Ascending aorta (tissue), 2 donors: ENCODE measurements at places on chromosomes 12 and 14. TPM values are rescaled to one million over a fixed set of nuclear protein-coding genes. Genes with fewer than 3 reads are reported as not detected.

GRCh38 chr12:96196781-96197180 is 2.6 kb downstream of the ELK3 start:
- peak overlapping the region; percentile 95 for H3K4me3 ChIP-seq
- no peaks in the 10 kb centered on the region for H3K27me3 ChIP-seq
- no peak for DNase-seq
- H3K4me1 ChIP-seq, result peaks cover 22% of the 10 kb centered on the region

- H3K4me1 ChIP-seq, result peaks cover 11% of the 10 kb centered on the region
- H3K27me3 ChIP-seq, result no peaks in the 10 kb centered on the region
- H3K27ac ChIP-seq, result no peak overlapping the region
- DNase-seq, result no peak
- no peak overlapping the region for H3K4me3 ChIP-seq
Measured at GRCh38 chr12:95100264-95101190, 27.1 kb upstream of the NR2C1 start.

GRCh38 chr14:31194661-31195060 is 12.9 kb downstream of the HECTD1 start:
- no peak overlapping the region for H3K27ac ChIP-seq
- peaks cover 3% of the 10 kb centered on the region for H3K4me1 ChIP-seq
- no peak overlapping the region for H3K4me3 ChIP-seq

DNA sequence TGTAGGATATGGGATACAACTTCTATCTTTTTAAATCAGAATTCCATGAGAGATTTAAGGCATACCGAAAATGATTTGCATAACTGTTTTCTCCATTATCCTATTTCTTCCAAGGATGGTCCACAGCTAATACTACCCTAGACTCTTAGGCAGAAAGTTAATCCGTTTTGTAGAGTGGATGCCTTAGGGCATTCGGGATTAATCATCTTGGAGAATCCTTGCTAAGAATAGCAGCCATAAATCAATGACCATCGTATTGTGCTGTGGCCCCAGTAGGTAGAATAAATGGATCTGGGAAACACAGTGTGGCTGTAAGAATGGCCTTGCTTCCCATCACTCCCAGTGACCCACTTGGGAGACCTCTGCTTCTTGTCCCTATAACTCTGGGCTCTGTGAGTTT is 99.6 kb downstream of the SSPN start:
- no peaks in the 10 kb centered on the region for H3K4me1 ChIP-seq
- no peak overlapping the region for H3K4me3 ChIP-seq
- H3K27ac ChIP-seq, result no peak overlapping the region
- H3K36me3 ChIP-seq, result no peaks in the 10 kb centered on the region
- DNase-seq, result no peak

- H3K27ac ChIP-seq, result no peak overlapping the region
- no peaks in the 10 kb centered on the region for H3K36me3 ChIP-seq
- H3K4me3 ChIP-seq, result no peak overlapping the region
- peaks cover under 1% of the 10 kb centered on the region for H3K4me1 ChIP-seq
- no peaks in the 10 kb centered on the region for H3K27me3 ChIP-seq
- no peak for DNase-seq
Measured at GRCh38 chr12:46959502-46959901, 119.9 kb upstream of the PCED1B start.

GRCh38 chr14:85453401-85454225 is 76.3 kb upstream of the FLRT2 start:
- H3K4me1 ChIP-seq, result no peaks in the 10 kb centered on the region
- no peak overlapping the region for H3K4me3 ChIP-seq
- H3K27me3 ChIP-seq, result no peaks in the 10 kb centered on the region
- DNase-seq, result no peak

DNA sequence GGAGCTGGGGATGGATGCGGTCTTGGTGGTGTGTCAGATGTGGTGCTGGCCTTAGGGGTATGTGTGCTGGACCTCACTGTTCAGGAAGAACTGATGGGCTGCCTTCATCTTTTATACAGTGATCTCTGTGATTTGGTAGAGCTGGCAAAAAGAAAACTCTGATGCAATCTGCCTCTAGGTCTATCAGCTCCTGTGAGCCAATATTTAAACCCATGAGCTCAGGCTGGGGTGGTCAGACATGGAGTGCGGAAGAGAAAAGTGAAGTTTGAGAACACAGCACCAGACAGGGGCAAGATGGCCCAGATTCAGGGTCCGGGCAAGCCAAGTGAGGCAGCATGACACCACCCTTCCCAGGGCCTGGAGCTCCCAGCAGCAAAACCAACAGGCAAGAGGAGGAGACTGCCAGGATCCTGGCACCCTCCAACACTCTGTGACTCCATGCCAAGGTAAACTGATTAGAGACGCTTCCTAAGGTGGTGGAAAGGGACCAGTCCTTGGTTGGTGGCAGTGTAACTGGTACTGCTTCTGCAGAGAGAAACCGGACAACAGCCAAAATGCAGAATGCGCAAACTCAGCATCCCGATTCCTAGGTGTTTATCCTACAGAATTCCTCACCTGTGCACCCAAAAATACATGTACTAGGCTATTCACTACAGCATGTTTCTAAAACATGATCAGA is 82.3 kb downstream of the CHGA start:
- H3K36me3 ChIP-seq, result no peaks in the 10 kb centered on the region
- H3K4me1 ChIP-seq, result peaks cover 41% of the 10 kb centered on the region
- no peaks in the 10 kb centered on the region for H3K27me3 ChIP-seq
- peak overlapping the region; percentile 46 for H3K27ac ChIP-seq
- DNase-seq, result no peak

DNA sequence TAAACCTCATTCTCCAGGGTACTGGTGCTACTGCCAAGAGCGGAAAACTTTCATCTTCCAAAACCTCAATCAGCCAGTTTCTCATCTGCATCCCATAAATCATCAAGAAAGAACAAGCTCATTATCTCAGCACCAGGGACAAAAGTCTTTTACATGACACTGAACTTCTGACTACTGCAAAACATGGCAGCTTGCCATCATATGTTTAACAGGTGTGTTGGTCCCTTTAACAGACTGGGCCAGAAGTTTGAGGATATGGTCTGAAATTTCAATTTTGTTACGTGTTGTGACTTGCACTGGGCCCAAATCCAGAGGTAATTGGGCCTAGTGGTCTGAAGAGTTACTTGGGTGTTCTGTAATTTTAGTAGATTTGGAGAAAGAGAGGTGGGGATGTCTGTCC is 305.4 kb upstream of the SEL1L start:
- no peaks in the 10 kb centered on the region for H3K27me3 ChIP-seq
- no peaks in the 10 kb centered on the region for H3K36me3 ChIP-seq
- H3K4me1 ChIP-seq, result no peaks in the 10 kb centered on the region

- no peaks in the 10 kb centered on the region for H3K36me3 ChIP-seq
- H3K4me3 ChIP-seq, result no peak overlapping the region
- no peak overlapping the region for H3K27ac ChIP-seq
- no peaks in the 10 kb centered on the region for H3K27me3 ChIP-seq
Measured at GRCh38 chr14:21991130-21991529, 317.5 kb upstream of the OR4E1 start.

DNA sequence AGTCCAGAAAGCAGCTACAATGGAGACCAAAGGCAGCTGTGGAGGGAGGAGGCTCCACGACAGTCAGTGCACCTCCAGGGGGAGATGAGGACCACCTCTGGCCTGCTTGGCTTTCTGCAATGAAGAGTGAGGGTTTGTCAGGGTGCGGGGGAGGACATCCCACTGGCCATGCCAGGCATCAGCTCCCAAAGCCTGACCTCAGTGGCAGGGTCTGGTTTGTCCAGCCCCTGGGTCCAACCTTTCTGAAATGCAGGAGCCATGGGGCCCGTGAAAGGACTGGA is 35.2 kb downstream of the SLC6A12 start:
- H3K27ac ChIP-seq, result no peak overlapping the region
- no peaks in the 10 kb centered on the region for H3K27me3 ChIP-seq

DNA sequence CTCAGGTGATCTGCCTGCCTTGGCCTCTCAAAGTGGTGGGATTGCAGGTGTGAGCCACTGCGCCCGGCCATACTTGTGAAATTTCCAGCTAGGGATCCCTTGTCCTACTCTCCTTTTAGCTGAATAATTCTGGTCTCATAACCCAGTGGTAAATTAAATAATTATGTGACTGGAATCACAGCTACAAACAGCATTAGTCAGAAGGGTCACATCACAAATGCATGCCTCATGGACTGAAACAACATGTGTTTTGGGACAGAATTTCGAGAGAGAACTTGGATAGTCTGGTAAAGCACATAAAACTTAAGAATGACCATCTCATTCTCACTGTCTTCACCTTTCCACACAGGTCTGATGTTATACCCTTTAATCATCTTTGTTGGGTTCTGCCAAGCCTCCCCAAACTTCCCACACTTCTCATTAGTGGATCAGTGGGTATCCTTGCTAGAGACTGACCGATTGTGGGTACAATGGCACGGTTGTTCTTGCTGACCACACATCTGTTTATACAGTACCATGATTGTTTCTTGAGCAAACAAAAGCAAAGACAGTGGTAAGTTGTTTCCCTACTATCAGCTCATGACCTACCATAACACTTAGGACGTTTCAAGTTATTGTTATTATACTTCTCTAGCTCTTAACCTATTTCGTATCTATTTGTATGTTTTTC is 5.1 kb downstream of the GPRC5D start:
- no peak for DNase-seq
- H3K27ac ChIP-seq, result no peak overlapping the region
- no peaks in the 10 kb centered on the region for H3K36me3 ChIP-seq
- no peaks in the 10 kb centered on the region for H3K4me1 ChIP-seq

DNA sequence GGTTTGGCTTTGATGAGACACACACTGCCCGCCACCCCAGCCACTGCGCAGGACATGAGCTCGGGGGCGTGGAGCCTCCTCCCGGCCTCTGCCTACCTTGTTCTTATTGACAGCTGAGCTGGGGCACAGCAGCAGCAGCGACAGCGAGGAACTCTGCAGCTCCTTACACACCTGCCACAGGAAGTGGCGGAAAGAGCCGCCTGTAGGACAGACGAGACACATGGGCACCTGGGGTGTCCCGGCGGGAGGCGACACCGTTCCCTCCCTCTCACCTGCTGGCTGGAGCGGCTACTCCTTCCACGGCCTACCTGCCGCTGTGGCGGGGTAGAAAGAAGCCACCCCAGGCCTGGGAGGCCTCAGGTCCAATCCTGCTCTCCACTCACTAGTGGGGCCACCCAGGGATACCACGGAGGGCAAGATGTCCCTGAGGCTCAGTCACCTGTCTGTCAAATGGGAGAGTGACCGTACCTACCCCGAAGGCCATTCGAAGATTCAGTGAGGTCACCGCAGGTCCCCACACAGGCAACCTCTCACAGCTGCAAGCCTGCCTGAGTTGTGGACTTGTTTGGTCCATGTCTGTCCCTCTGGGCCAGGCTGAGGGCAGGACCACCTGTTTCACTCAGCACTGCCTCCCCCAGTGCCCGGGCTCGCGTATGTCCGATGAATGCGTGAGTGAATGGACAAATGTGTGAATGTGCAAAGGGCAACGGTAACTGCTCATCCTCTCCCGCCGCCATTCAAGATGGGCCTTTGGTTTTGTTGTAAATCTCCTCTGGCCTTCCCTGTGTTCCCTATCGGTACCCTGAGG is 42.6 kb downstream of the TRAFD1 start:
- H3K27ac ChIP-seq, result no peak overlapping the region
- peak; percentile 56 for DNase-seq
- H3K4me3 ChIP-seq, result no peak overlapping the region
- no peaks in the 10 kb centered on the region for H3K4me1 ChIP-seq
- no peaks in the 10 kb centered on the region for H3K27me3 ChIP-seq
- peaks cover 62% of the 10 kb centered on the region for H3K36me3 ChIP-seq

Gene KRT84
- not detected for total RNA-seq

Gene ACRBP
- total RNA-seq, result 10.6 TPM
